M059J (cell line): ENCODE measurements at places on chromosomes 1 and 21. TPM values are rescaled to one million over a fixed set of nuclear protein-coding genes. Genes with fewer than 3 reads are reported as not detected.

DNA sequence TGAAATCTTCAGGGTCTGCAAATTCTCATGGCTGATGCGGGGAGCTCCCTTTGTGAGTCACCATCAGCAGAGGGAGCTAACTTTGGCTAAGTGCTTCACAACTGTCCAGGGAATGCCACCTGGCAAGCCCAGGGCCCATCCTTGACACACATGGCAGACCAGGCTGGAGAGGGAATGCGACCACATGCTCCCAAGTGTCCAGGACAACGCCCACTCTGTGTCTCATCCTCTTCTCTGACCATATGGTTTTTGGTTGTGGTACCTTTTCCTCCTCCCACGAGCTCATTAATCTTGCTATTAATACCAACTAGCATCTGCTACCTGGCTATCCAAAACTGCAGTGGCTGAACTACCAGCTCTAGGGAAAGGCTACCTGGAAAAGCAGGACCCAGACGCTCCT is 37.1 kb upstream of the CLSTN1 start:
- DNase-seq, result no peak

DNA sequence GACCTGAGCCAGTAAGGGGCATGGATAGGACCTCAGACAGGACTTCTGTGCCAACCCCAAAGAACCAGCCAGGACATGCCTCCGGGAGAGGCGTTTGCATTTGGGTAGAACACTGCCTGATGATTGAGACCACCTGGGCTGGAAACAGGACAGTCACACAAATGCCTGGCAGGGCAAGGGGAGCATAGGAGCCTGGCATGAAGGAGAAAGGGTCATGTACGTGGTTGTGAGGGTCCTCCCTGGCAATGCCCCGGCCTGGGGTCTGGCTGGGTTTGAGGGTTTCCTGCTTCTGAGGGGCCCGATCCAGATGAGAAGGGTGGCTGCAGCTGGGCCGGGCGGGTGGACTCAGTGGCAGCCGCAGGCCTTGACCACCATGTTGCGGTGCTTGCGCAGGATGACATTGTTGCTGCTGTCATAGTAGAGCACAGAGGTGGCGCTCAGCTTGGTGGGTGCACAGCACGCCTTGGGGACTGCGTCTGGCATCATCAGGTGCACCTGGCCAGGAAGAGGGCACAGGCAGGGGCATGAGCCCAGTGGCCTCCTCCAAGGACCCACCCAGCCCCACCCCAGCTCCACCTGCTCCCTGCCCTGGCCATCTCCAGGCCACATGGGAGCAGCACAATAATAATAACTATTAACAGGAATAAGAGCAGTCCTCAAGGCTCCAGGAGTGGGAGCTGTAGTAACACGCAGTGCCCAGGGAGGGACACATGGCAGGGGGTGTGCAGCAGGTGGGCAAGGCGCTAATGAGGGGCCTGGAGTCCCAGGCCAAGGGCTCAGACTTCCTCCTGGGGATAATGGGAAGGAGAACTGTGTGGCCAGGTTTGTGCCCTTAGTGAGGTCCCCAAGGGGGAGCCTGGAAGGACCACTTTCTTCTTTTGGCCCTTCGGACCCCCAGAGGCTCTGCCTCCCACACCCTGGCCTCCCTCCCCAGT is 10.8 kb downstream of the OXCT2 start:
- no peak for DNase-seq

DNA sequence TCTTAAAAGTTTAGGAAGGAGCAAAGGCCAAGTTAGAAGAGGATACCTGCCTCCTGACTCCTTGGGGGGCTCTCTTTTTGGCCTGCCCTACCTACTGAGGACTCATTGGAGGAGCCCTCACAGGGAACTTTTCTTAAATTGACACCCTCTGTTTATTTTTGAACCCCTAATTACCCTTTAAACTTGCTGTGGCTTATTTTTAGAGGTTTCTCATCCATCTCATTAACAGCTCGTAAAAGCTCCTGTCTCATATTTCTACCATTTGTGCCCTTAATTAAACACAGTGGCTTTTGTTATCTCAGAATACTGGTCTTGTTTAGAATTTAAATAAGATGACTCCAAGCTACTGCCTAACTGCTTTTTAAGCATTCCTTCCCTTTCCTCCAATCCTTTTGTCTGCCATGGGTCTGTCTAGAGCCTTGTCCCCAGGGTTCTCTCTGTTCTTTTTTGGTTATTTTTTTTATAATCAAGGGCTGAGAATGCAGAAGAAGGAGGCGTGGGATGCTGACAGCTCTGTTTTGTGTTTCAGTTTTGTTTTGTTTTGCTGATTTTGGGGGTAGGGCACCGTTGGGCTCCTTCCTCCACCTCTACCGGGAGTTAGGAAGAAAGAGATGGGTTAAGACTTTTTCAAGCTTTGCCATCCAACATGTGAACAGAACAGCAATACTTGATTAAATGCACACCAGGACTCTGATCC is 78.0 kb downstream of the SYT6 start:
- DNase-seq, result no peak

GRCh38 chr1:4394366-4394765 is 260.0 kb upstream of the AJAP1 start:
- DNase-seq, result no peak

DNA sequence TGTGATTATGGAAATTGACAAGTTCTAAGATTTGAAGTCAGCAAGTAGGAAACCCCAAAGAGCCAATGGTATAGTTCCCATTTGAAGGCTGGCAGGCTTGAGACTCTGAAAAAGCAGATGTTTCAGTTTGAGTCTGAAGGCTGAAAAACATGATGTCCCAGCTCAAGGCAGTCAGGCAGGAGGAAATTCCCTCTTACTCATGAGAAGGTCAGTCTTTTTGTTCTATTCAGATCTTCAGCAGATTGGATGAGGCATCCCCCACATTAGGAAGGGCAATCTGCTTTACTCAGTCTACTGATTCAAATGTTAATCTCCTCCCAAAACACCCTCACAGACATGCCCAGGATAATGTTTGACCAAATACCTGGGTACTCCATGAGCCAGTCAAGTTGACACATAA is 372.5 kb upstream of the ST6GALNAC5 start:
- no peak for DNase-seq

DNA sequence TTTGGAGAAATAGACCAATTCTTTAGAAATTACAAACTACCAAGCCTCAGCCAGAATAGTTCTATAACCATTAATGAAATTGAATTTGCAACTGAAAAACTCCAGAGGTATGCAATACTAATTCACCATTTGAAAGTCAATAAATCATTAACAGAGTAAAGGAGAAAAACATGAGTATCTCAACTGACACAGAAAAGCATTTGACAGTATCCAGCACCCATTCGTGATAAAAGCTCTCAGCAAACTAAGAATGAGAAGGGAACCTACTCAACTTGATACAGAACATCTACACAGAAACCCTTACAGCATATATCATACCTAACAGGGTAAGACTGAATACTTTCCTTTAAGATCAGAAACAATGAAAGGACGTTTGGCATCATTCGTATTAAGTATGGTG is 54.3 kb downstream of the ST6GALNAC5 start:
- DNase-seq, result no peak

SYPL2 gene
- 0.05 TPM in 1 of 2 replicates, not detected in the other for total RNA-seq

- DNase-seq, result peak; percentile 66
Observed at GRCh38 chr1:10494754-10495474, 20.2 kb downstream of the PEX14 start.

TBX19 gene
- 0.54 and 1.1 TPM in 2 replicates for total RNA-seq

UMODL1 gene
- not detected in 2 replicates for total RNA-seq

DNA sequence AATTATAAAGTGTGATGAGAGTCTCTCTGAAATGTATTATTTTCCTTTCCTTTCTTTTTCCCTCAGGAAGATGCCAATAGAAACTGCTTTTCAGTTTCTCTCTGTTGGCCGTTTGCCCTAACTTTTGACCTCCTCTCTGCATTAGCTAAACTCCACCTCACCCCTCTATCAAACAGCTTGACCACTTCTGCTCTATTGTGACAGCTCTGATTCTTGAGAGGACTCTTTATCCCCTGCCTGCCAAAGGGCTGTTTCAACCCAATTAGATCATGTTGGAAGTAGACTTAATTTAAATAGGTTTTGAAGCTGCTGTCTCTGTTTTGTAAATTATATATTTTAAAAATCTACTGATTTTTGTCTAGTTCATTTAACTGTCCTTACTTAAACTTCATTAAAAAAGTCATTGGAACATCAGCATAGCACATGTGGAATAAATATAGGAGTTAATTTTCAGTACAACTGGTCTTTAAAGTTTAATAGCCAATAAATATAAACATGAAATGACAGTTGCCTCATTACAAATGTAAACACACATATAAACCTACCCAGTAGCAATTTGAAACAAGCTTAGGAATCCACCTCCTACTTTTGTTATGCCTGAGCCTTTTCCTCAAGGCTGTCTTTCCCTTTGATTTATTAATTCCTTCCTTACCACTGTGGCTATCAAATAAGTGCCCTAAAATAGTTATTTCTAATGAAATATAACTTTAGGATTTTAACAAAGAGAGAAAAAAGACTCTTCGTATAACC is 152.0 kb downstream of the CHRM3 start:
- DNase-seq, result no peak

GRCh38 chr1:88661951-88662699 is 21.9 kb upstream of the PKN2 start:
- DNase-seq, result no peak

GRCh38 chr1:241800640-241801039 is 47.4 kb upstream of the EXO1 start:
- no peak for DNase-seq
